Hepatocyte (in vitro differentiated cells): ENCODE measurements at places on chromosomes 6 and 20.

GRCh38 chr6:36641543-36641942 is 37.0 kb upstream of the CDKN1A start:
- no peaks in the 10 kb centered on the region for H3K36me3 ChIP-seq
- no peak overlapping the region for H3K4me3 ChIP-seq
- H3K27me3 ChIP-seq, result no peaks in the 10 kb centered on the region
- H3K4me1 ChIP-seq, result peaks cover 28% of the 10 kb centered on the region
- no peak overlapping the region for H3K27ac ChIP-seq

GRCh38 chr6:75501756-75502155 is 8.2 kb upstream of the FILIP1 start:
- no peaks in the 10 kb centered on the region for H3K36me3 ChIP-seq
- H3K27ac ChIP-seq, result no peak overlapping the region
- no peak overlapping the region for H3K4me3 ChIP-seq
- H3K4me1 ChIP-seq, result no peaks in the 10 kb centered on the region
- no peaks in the 10 kb centered on the region for H3K27me3 ChIP-seq
- DNase-seq, result no peak

DNA sequence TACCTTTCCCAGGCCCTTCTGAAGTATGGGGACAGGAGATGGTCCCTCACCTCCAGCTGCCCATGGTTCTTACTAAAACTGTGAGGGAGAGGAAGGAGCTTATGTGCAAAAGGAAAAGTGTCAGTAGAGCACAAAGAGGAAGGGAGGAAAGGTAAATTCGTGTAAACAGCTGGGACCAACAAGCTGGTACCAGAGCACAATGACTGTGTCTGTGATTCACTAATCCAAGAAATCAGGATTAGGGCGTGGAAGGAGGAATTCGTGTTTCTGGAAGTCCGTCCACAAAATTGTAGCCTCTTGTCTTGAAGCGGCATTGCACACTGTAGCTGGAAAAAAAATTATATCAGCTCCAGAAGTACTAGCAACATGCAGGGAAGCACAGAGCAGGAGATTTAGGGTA is 129.0 kb upstream of the RREB1 start:
- H3K4me3 ChIP-seq, result no peak overlapping the region
- H3K27ac ChIP-seq, result no peak overlapping the region
- DNase-seq, result no peak
- no peaks in the 10 kb centered on the region for H3K4me1 ChIP-seq
- no peaks in the 10 kb centered on the region for H3K27me3 ChIP-seq

DNA sequence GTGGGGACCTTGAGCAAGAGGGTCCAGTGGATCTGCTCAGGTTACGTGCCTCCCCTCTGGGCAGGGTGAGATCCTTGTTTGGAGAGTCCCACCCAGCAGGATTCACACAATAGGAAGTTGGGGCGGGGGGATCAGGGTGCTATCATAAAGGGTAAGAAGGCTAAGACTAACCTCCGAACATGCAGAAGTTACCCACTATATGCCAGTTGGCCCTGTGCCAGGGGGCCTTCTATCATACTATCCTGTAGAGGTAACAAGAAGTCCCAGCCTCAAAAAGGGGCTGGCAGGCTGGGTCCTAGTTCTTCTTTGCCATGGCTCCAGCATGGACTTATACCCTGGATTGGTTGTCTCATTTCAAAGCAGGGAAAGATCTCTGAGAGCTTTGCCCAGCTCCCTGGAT is 94.1 kb downstream of the CDH26 start:
- H3K4me3 ChIP-seq, result no peak overlapping the region
- no peaks in the 10 kb centered on the region for H3K4me1 ChIP-seq
- no peaks in the 10 kb centered on the region for H3K36me3 ChIP-seq
- H3K27me3 ChIP-seq, result peaks cover 15% of the 10 kb centered on the region

DNA sequence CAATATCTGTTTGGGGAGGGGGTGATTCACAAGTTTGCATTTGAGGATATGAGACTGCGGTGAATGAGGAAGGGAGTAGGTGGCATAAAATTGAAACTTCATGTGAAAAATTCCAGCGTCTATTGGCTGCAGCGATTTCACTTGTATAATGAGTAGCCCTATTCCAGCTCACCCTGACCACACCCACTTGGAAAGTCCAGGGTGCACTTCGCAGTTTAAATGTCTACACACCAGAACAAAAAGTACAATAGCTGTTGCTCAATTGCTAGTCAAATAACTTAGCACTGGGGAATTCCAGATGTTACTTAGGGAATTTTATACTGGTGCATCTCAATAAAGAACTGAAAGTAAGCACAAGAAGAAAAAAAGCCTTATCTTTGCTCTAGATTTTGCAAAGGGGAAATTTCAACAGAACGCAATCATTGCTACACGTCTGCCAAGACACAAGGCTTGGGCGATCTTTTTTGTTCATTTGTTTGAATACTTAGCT is 6.3 kb downstream of the TNFAIP3 start:
- H3K36me3 ChIP-seq, result peaks cover 6% of the 10 kb centered on the region
- H3K4me3 ChIP-seq, result no peak overlapping the region
- peak; percentile 81 for DNase-seq
- no peaks in the 10 kb centered on the region for H3K27me3 ChIP-seq
- peaks cover 5% of the 10 kb centered on the region for H3K4me1 ChIP-seq
